CD4-positive, alpha-beta T cell (primary cell): ENCODE measurements at places on chromosomes 2 and 18. TPM values are rescaled to one million over a fixed set of nuclear protein-coding genes. Genes with fewer than 3 reads are reported as not detected.

The INHA gene
- not detected for total RNA-seq

The EGR4 gene
- total RNA-seq: 0.17 TPM

The LINC00305 gene
- not detected for total RNA-seq

The ERICH2 gene
- total RNA-seq: not detected

The DNAH7 gene
- not detected for total RNA-seq

The CFAP65 gene
- not detected for total RNA-seq

The SLC23A3 gene
- 0.36 TPM for total RNA-seq

GRCh38 chr18:38576349-38576748, 1010.8 kb upstream of the CELF4 start:
- no peak for DNase-seq

- DNase-seq: no peak
These were observed 15.9 kb downstream of the TMX3 start for GRCh38 chr18:68699043-68699442.

DNA sequence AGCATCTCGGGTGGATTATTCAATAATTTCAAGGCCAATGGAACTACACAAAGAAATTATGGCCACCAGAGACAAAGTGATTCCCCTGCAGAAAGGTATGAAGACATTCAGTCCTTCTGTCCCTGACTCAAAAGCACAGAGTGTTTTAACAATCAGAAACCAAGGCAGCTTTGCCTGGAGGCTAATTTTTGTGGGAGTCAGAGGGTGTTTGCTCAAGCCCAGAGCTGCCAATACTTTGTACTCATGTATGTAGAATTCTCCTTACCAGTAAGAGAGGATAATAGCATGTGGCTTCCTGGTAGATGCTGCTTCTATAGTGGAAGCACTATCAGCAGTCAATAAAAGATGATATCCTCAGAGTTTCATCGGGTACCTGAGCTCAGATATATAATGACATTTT, 178.4 kb downstream of the KCNE4 start:
- no peak for DNase-seq

DNA sequence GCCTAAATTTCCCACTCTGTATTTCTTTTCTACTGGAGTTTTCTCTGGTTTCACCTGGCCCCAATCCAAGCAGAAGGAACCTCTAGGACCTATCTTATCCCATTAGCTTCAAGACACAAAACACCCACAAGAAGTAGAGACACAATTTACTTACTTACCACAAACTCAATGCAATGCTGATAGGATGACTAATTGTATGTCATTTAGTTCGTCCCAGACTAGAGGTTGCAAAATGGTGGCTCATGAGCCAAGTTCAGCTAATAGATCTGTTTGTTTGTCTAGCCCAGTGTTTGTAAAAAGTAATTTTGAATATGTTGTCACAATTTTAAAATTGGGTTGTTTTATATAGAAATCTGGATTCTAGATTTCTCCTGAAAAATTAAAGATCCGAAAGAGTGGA, 34.7 kb upstream of the ZSWIM2 start:
- DNase-seq: no peak

GRCh38 chr2:38099099-38100028, 23.4 kb upstream of the CYP1B1 start:
- no peak for DNase-seq

- DNase-seq: peak; percentile 70
These were observed 27.4 kb downstream of the HPCAL1 start for GRCh38 chr2:10329880-10330699.

GRCh38 chr2:8132879-8133278, 549.0 kb upstream of the ID2 start:
- no peak for DNase-seq

DNA sequence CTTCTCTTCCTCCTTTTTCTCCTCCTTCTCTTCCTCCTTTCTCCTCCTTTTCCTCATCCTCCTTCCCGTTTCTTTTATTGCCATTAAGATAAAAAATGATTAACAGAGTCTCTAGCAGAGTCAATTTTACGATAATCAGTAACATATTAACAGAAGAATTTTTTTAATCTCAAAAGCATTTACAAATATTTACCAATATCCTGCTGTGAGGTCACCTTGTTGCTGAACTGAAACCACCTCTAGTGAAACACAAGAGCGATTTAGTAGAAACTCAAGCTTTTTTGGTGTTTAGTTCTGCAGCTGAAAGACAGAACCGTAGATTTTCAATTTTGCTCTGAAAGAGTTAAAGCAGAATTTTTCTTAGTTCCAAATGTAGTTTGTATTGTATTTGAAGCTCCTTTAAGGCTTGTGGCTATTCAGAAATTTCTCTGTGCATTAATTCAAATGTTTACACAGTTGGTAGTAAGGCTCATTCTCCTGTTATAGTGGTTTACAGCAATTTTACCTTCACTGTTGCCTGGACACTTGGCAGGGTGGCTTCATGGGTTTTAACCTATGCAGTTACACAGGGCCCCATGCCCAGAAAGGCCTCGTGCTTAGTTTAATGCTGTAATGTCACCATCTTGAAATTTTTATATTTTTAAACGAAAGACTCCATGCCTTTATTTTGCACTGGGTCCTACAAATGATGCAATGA, 1106.6 kb upstream of the FAM98A start:
- DNase-seq: no peak

- DNase-seq: no peak
These were observed 356.4 kb upstream of the ACVR2A start for GRCh38 chr2:147488472-147488871.

DNA sequence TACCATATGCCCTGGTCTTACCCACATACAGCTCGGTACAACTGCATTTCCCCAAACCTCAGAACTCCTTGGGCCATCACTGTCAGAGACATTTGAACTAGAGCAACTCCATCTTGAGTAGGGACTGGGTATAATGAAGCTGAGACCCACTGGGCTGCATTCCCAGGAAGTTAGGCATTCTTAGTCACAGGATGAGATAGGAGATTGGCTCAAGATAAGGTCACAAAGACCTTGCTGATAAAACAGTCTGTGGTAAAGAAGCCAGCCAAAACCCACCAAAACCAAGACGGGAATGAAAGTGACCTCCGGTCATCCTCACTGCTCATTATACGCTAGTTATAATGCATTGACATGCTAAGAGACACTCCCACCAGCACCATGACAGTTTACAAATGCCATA, 131.3 kb downstream of the PIK3C3 start:
- no peak for DNase-seq

DNA sequence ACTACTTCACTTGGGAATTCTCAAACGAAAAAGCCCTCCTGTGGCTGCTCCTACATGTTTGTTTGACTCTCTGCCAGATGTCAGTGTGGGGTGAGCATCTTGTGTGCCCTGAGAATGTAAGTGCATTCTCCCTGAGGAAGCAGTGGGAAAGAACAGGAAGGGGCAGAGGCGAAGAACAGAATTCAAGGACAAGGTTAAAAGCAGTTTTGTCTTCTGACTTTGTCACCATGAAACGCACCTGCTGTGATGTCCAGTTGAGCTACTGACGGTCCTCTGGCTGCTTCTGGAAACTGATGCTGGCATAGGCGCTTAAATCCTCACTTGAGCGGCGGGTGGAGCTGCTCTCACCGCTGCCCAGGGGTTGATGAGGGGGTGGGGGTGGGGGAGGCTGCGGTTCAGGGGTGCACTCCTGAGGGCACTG, 4.9 kb downstream of the IRS1 start:
- DNase-seq: no peak

DNA sequence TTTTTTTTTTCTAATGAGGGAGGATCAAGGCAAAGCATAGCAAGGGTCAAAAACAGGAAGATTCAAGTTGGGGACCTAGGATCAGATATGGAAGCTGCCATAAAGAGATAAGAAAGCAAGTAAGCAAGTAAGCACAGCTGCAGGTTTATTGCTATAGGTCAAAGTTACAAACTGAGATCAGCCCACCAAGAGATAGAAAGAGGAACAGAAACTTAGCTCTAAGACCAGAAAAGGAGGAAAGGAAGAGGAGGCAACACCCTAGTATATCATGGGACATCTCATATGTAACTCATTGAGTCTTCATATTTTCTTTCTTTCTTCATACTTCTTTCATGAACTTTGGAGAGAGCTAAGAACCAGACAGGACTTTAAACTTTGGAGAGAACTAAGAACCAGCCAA, 295.9 kb upstream of the CRIM1 start:
- no peak for DNase-seq

- no peak for DNase-seq
These were observed 29.9 kb upstream of the ALKAL2 start for GRCh38 chr2:317501-318424.
